Hypothalamus (tissue), 51 donors: ENCODE measurements at places on chromosomes 2 and 18.

DNA sequence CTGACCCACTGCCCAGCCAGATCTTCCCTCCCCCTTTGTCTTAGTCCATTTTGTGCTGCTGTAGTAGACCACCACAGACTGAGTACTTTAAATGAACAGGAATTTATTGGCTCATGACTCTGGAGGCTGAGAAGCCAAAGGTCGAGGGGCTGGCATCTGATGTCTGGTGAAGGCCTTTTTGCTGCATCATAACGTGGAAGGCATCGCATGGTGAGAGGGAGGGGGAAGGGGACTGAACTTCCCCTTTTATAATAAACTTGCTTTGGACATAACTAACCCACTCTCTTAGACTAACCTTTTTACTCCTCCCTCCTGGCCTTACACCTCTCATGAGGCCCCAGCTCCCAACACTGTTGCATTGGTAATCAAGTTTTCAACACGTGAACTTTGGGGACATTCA lies 83.8 kb downstream of the MAP4K4 start:
- no peak for DNase-seq

- no peak for DNase-seq
Measured at GRCh38 chr2:119744335-119744939, 15.3 kb upstream of the PTPN4 start.

- no peak for DNase-seq
Measured at GRCh38 chr2:20236496-20236895, 11.6 kb upstream of the SDC1 start.

- DNase-seq, result no peak
Measured at GRCh38 chr18:76620321-76621170, 125.5 kb upstream of the ZNF516 start.

GRCh38 chr2:216348756-216349308 lies 23.5 kb downstream of the MARCHF4 start:
- no peak for DNase-seq

- no peak for DNase-seq
Measured at GRCh38 chr18:2857491-2858131, 10.8 kb downstream of the EMILIN2 start.

DNA sequence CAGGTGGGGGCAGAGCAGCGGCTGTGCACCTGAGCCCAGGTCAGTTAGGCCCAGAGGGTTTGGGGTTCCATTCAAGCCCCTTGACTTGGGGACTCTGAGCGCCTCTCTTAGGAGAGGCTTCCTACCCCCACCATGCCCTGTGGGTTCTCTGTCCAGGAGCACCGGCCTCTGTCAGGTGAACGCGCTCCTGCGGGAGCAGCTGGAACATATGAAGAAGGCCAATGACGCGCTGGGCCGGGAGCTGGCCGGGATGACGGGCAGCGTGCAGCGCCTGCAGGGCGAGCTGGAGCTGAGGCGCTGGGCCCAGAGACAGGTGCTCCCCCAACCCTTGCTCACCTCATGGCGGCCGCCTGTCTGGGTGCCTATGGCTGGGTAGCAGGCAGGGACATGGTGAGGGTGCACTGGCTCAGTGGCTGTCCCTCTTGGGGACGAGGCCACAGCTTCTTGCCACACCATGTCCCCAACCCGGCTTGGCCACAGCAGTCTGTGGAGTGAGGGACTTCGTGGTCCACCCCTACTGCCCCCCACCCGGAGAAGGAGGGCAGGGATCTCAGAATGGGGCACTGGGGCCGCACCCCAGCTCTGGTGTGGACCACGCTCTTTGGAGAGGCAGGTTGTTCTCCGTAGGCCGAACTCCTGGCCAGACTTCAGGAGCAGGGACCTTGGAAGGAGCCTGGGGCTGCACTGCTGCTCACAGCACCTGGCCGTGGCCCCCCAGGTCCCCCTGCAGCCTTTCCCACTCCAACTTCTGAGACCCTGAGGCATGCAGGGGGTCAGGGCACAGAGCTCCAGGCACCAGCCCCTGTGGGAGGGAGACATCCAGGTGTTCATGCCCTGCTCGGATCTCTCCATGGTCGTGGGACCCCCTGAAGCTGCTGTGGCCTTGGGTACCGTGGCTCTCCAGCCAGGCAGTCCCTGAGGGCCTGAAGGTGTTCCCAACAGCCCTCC lies 19.7 kb downstream of the CROCC2 start:
- DNase-seq, result no peak

DNA sequence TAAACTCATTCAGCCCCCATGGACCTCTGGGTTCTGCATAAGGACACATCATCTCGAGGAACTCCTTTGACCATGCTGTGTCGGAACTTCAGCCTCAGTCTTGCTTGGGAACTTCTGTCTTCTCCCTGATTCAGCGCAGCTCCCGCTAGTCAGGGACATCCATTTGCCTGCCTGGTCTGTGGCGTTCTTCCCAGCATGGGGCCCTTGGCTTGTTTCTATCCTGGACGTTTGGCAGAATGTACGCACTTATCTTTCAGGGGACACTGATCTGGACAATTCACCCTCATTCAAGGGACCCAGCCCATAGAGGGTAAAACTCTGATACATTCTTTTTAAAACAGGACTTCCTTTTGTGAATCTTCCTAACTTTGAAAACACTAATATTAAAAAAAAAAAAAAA lies 75.8 kb upstream of the WIPF1 start:
- no peak for DNase-seq

DNA sequence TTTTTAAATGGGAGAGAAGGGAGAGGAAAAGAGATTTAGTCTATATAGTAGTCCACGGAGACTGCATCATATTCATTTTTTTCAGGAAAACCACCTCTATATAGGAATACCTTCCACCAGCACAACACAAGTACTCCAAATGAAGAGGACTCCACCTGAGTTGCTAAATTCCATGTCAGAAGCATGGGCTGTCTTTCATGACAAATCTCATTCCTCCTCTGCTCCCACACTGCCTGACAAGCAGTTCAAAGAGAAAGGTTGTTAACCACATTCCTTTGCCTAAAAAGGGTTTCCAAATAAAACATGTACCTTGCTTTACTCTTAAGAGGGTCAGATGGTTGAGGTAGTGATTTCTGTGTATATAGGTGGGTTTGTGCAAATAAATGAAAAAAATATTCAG lies 122.0 kb downstream of the TMEFF2 start:
- DNase-seq, result no peak

- DNase-seq, result no peak
Measured at GRCh38 chr2:174970092-174970491, 35.1 kb downstream of the CHN1 start.

DNA sequence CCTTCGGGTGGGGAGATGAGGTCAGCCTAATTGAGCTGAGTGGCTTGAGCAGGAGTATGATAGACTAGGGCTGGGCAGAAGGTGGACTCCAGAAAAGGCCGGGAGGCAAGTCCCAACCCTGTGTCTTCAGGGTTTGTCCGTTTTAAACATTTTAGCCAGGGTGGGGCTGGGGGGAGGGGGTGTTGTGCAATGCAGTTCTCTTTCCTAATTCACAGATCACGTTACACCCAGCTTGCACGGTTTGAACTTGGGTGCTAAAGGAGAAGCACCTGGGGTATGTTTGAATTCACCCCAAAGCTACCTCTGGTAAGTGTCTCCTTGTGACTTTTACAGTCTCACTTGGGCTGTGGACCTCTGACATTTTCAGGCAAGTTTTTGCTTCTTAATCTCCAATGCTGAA lies 233.3 kb downstream of the AGAP1 start:
- DNase-seq, result no peak

- DNase-seq, result no peak
Measured at GRCh38 chr2:239666053-239666854, 265.4 kb upstream of the HDAC4 start.

DNA sequence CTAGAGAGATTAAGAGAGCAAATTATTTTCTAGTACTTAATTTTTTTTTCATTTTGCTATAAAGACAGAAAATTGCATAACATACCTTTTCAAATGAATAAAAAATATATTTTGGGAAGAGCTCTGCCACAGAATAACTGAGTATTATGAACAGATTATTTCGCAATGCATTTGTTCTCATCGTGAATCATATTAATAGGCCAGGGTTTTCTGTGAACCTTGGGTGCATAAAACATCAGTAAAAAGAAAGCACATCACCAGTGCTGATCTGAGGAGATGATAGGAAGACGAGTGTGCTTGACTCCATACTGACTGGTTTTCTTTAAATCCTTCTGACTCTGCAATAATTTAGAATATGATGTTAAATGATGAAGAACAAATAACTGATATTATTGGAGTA lies 409.1 kb downstream of the CPS1 start:
- no peak for DNase-seq

DNA sequence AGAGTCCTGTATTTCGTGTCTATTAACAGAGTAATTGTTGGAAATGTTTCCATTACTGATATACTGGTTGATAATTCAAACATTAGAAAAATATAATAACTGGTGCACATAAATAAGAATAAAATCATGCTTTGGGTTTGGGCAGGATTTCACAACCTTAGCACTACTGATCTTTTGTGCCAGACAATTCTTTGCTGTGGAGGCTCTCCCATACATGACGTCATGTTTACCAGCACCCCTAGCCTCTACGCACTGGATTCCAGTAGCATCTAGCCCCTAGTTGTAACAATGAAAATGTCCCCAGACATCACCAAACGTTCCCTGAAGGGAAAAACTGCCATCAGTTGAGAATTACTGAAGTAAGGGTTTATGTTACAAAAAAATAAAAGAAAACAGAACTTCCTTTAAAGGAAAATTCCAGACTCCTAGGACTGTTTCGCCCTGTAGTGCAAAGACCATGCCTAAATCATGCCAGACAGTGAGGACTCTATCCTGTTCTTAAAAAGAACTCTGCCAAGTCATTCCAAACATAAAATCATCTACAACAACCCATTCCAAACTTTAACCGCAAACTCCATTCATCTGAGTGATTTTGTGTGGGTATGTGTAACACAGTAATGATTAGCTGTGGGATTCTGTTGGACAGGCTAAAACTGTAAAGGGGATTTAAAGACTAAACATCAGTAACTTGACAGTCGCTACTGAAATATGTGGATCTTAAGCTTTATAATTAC lies 313.4 kb upstream of the CCDC68 start:
- no peak for DNase-seq

GRCh38 chr18:44685296-44685695 lies 4.6 kb downstream of the SETBP1 start:
- no peak for DNase-seq

GRCh38 chr2:142915502-142915901 lies 38.0 kb downstream of the KYNU start:
- DNase-seq, result no peak

GRCh38 chr2:158346032-158346431 lies 110.5 kb downstream of the CCDC148 start:
- DNase-seq, result no peak

DNA sequence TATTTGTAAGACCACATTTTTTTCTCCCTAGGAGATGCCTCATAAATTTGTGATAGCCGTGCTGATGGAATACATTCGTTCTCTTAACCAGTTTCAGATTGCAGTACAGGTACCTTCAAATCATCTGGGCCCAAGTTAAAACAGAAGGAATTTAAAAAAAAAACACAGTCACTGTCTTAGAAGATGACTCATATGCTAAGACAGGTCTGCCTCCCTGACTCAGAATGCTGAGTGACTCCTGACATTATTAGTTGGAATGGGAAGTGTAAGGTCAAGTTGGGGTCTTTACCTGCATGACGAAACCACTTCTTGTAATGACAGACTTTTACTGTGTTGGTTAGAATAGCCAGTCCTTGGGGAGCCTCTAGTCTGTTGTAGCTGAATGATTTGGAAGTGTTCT lies 26.3 kb downstream of the RMC1 start:
- DNase-seq, result no peak

GRCh38 chr2:174353004-174353403 lies 18.2 kb downstream of the SP9 start:
- DNase-seq, result no peak

DNA sequence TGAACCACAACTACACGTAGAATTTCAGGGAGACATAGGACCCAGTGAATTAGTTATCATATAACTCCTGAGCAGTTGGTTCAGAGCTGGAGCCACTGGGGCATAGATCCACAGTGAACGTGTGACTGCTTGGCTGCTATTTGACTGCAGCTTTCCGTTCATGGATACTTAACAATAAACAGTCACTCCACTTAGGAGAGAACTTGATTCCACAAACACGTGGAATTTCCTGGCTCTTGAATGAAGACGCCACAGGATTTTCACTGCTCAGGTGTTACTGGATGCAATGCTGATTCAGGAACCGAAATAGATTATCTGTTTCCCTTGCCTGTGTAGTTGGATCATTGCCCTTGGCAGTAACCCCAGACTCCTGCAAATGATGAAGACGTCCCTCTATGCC lies 679.1 kb upstream of the ZEB2 start:
- DNase-seq, result peak; percentile 3

GRCh38 chr18:76389716-76390115 lies 105.3 kb downstream of the ZNF516 start:
- no peak for DNase-seq

DNA sequence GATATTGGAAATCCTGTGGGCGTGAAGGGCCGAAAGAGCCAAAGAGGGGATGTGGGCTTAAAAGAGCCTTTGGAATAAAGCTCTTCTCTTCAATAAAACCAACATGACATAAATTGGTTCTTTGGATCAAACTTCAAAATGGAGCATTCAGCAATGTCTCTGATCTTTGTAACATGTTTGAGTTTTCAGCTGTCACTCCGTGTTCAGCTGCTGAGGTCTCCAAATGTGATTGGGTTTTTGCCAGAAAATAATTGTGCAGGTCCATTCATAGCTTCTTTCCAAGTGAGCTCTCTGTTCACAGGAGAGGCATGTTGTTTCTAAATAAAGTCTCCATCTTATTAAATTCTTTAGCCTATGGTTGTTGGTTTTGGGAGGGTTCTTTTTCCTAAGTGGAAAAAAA lies 127.6 kb upstream of the CCDC68 start:
- no peak for DNase-seq

DNA sequence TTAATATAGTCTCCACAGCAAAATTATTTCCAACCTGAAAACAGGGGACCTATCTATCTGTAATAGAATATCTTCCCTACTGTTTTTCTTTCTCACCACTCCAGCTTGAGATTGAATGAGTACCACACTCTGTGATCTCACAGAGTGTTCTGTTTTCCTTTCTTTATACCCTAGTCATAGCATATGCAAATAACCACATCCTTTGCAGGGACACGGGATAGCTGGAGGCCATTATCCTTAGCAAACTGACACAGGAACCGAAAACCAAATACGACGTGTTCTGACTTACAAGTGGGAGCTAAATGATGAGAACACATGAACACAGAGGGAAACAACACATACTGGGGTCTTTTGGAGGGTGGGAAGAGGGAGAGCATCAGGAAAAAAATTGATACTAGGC lies 224.7 kb downstream of the SLC8A1 start:
- no peak for DNase-seq

GRCh38 chr2:15684161-15685039 lies 92.7 kb downstream of the DDX1 start:
- DNase-seq, result no peak

GRCh38 chr2:196277002-196277401 lies 105.6 kb upstream of the STK17B start:
- DNase-seq, result no peak

GRCh38 chr2:239569401-239570090 lies 168.7 kb upstream of the HDAC4 start:
- no peak for DNase-seq

GRCh38 chr18:74256190-74256589 lies 35.6 kb downstream of the CYB5A start:
- DNase-seq, result no peak

- DNase-seq, result no peak
Measured at GRCh38 chr2:233498126-233498525, 68.5 kb downstream of the USP40 start.

- no peak for DNase-seq
Measured at GRCh38 chr2:200484934-200485333, 24.9 kb downstream of the KCTD18 start.
